Smooth muscle cell of bladder (primary cell): ENCODE measurements at places on chromosomes 12 and 14. TPM values are rescaled to one million over a fixed set of nuclear protein-coding genes. Genes with fewer than 3 reads are reported as not detected.

Gene CLEC6A
- total RNA-seq: not detected in 2 replicates

Gene FERMT2
- total RNA-seq: 118 and 135 TPM in 2 replicates

Gene TSHR
- not detected in 2 replicates for total RNA-seq

Gene MFAP5
- total RNA-seq: 20.3 and 95.2 TPM in 2 replicates

Gene KRT2
- not detected in 2 replicates for total RNA-seq

Gene SMCO2
- 0.14 TPM in 1 of 2 replicates, not detected in the other for total RNA-seq

Gene TMEM132C
- not detected in 2 replicates for total RNA-seq

Gene OR6C75
- not detected in 2 replicates for total RNA-seq

Gene G2E3
- 11.0 and 13.8 TPM in 2 replicates for total RNA-seq

Gene ERBB3
- total RNA-seq: 0.28 TPM in 2 replicates

Gene KRT75
- not detected in 2 replicates for total RNA-seq

Gene NXPH4
- total RNA-seq: 0.28 and 0.65 TPM in 2 replicates

Gene BICDL1
- total RNA-seq: not detected in 2 replicates

Gene COA8
- 17.1 and 17.6 TPM in 2 replicates for total RNA-seq

Gene TCL1B
- total RNA-seq: not detected in 2 replicates

Gene ASCL1
- total RNA-seq: not detected in 2 replicates

Gene PPP1R36
- 0.85 and 1.1 TPM in 2 replicates for total RNA-seq

Gene PELI2
- total RNA-seq: 16.6 and 17.8 TPM in 2 replicates

Gene KCNC2
- not detected in 2 replicates for total RNA-seq

Gene GNS
- 149 and 179 TPM in 2 replicates for total RNA-seq

Gene HAL
- under 0.01 and 0.14 TPM in 2 replicates for total RNA-seq

Gene LYZ
- 0.09 TPM in 1 of 2 replicates, not detected in the other for total RNA-seq

Gene CYP27B1
- 0.14 and 0.28 TPM in 2 replicates for total RNA-seq

Gene FOXN4
- total RNA-seq: not detected in 2 replicates

Gene GPR135
- total RNA-seq: 2.1 and 3.2 TPM in 2 replicates

Gene MGST1
- 66.4 and 69.8 TPM in 2 replicates for total RNA-seq

Gene FIGNL2
- total RNA-seq: under 0.01 TPM in 1 of 2 replicates, not detected in the other

Gene LIN7A
- total RNA-seq: 7.0 and 12.7 TPM in 2 replicates

Gene NAA30
- 11.0 and 12.1 TPM in 2 replicates for total RNA-seq

Gene RDH16
- total RNA-seq: 0.09 and 0.14 TPM in 2 replicates

Gene TPH2
- total RNA-seq: not detected in 2 replicates

Gene EPS8
- 87.8 and 93.8 TPM in 2 replicates for total RNA-seq

Gene EEF1AKMT3
- 4.3 and 5.2 TPM in 2 replicates for total RNA-seq
